Ovary (tissue), 10 donors: ENCODE measurements at places on chromosomes 5 and 9. TPM values are rescaled to one million over a fixed set of nuclear protein-coding genes. Genes with fewer than 3 reads are reported as not detected.

The ELAVL2 gene
- 1.1 TPM for total RNA-seq

The NOXA1 gene
- total RNA-seq: 14.1 TPM

The TEK gene
- total RNA-seq: 8.4 TPM

The ORM2 gene
- total RNA-seq: not detected

The KIF20A gene
- total RNA-seq: 0.24 TPM

The TAF11L10 gene
- not detected for total RNA-seq

The DOK3 gene
- 1.8 TPM for total RNA-seq

The DIPK1B gene
- total RNA-seq: 14.6 TPM

The IL13 gene
- total RNA-seq: not detected

The SLCO6A1 gene
- total RNA-seq: not detected

The CAVIN4 gene
- total RNA-seq: not detected

The SPATA31E1 gene
- total RNA-seq: not detected

The PCDHGA10 gene
- total RNA-seq: 6.3 TPM

The DEPDC1B gene
- total RNA-seq: 1.1 TPM

The WNT8A gene
- not detected for total RNA-seq

The ENG gene
- 217 TPM for total RNA-seq
